ENCODE measurements at places on chromosomes 12 and 14.

DNA sequence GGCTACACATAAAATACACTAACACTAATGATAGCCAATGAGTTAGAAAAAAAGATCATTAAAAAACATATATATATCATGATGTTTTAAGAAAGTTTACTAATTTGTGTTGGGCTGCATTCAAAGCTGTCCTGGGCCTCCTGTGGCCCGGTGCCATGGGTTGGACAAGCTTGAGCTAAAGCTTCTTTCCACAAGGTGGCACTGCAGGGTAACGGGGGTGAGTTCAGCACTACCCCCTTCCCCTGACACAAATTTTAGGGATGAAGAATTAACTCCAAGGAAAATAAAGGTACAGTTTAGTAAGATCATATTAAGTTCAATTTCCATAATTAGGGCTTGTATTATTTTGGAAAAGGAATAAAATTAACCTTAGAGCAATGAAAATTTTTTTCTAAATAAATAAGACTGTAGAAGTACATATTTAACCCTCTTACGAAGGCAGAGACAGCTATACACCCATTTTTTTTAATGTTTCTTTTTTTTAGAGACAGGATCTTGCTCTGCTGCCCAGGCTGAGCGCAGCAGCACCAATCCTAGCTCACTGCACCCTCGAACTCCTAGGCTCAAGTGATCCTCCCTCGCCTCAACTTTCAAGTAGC is 38.9 kb downstream of the PPP1R13B start:
- DNase-seq, result peak; percentile 81

GRCh38 chr14:61730756-61731373 is 31.4 kb upstream of the SNAPC1 start:
- DNase-seq, result peak; percentile 44

- peak; percentile 58 for DNase-seq
These were observed 394 bp upstream of the AMIGO2 start for GRCh38 chr12:47079981-47080724.

- DNase-seq, result no peak
These were observed 17.3 kb upstream of the PPFIBP1 start for GRCh38 chr12:27506645-27507189.

DNA sequence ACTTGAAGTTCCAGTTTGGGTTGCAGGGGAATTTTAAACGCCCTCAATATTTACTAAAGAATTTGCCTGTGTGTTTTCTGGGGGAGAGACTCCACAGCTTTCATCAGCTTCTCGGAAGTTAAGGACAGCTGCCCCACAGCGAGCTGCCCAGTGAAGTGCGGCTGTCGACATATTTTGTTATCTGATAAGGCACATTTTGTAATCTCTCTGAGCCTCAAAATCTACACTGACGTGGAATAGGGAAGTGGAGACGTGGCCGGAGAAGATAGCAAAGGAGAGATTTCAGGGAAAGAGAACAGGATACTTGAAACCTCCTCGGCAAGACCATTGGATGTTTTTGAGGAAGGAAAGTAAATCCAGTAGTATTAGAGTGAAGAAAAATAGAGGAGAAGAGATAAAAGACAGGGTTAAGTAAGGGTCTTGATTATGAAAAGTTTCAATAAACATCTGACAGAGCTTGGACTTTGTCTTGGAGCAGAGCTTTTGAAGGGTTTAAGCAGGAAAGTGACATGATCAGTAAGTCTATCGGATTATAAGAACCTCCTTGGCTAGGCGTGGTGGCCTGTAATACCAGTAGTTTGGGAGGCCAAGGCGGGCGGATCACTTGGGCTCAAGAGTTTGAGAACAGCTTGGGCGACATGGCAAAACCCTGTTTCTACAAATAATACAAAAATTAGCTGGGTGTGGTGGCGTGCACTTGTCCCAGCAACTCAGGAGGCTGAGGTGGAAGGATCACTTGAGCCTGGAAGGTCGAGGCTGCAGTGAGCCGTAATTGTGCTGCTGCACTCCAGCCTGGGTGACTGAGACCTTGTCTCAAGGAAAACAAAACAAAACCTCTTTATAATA is 1.1 kb downstream of the POLR3B start:
- peak; percentile 80 for DNase-seq

GRCh38 chr14:100051543-100051942 is 13.7 kb upstream of the EVL start:
- no peak for DNase-seq

DNA sequence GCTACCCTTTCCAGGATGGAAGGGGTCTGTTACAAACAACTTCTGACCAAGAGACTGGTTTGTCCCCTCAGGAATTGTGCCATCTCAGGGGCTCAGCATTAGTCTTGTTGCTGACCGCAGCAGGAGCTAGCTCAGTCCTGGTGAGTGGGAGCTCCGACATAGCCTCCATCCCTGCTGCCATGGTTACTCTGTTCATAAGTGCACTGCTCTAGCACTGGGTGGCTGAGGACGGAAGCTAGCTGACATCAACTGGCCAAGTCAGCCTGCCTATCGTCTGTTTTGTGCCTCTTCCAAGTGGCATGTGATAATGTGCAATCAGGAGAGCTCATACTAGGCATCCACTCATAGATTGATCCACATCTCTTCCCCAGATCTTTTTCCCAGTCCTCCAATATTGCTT is 7.5 kb downstream of the SLC17A8 start:
- no peak for DNase-seq

DNA sequence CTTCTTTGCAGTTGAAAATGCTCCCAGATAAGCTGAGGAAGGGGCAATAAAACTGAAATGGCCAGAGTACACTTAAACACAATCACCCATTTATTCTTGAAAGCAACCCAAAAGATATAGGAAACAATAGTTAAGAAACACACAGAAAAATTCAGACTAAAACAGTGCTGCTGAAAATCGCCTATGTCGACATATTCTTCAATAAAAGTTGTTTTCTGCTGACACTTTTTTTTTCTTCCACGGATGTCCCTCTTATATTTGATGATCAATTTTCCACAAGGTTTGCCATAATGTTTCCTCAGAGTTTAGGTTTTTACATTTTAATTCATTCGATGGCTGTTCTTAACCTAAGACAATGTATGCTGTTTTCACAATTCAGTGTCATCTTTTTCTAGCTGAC is 74.2 kb downstream of the TPH2 start:
- no peak for DNase-seq

DNA sequence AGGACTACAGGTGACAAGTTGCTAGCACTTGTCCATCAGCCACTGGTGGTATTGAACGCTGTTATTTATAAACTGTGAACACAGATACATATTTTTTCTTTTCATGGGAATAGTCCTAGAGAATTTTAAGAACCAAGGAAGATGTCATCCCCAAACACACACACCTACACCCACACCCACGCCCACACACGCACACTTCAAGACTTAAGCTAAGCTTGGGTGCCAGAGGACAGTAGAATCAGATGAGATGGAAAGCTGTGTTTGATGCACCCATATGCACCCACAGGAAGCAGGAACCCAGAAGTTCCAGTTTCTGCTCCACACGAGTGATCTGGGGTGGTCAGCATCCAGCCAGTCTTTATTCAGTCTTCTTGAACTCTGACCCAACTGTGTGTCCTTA is 348.3 kb downstream of the KCNH5 start:
- no peak for DNase-seq

GRCh38 chr12:121441555-121441954 is 41.6 kb downstream of the RNF34 start:
- no peak for DNase-seq

- no peak for DNase-seq
These were observed 12.7 kb upstream of the NOXRED1 start for GRCh38 chr14:77436042-77436441.
